ENCODE measurements at places on chromosomes 4 and X. TPM values are rescaled to one million over a fixed set of nuclear protein-coding genes. Genes with fewer than 3 reads are reported as not detected.

SLC49A3 gene
- 0.62 TPM for total RNA-seq

IQCM gene
- total RNA-seq: not detected

MID2 gene
- total RNA-seq: 24.7 TPM

APBB2 gene
- total RNA-seq: 27.1 TPM

RNF212 gene
- total RNA-seq: not detected

FRAS1 gene
- total RNA-seq: 0.23 TPM

ITGB1BP2 gene
- total RNA-seq: 1.4 TPM

CLCN5 gene
- 23.6 TPM for total RNA-seq

GDPD2 gene
- 0.33 TPM for total RNA-seq

CUL4B gene
- 99.8 TPM for total RNA-seq

NEXMIF gene
- total RNA-seq: not detected

RAB41 gene
- total RNA-seq: not detected

VCX2 gene
- total RNA-seq: not detected

SLC9A7 gene
- total RNA-seq: 80.4 TPM

GC gene
- 0.31 TPM for total RNA-seq

ZNF185 gene
- total RNA-seq: 5.4 TPM

MSANTD1 gene
- 0.57 TPM for total RNA-seq

EVC2 gene
- not detected for total RNA-seq

TENM3 gene
- total RNA-seq: 0.95 TPM

CT47A7 gene
- not detected for total RNA-seq

CT45A8 gene
- not detected for total RNA-seq

SAGE1 gene
- not detected for total RNA-seq

SSX4 gene
- total RNA-seq: 0.15 TPM

PRRG1 gene
- 8.6 TPM for total RNA-seq

F8A1 gene
- 122 TPM for total RNA-seq

MSX1 gene
- 3.4 TPM for total RNA-seq

SPATA18 gene
- 0.39 TPM for total RNA-seq

DGAT2L6 gene
- not detected for total RNA-seq

BEND4 gene
- 0.03 TPM for total RNA-seq

DSPP gene
- total RNA-seq: not detected

NPNT gene
- 1.9 TPM for total RNA-seq
